BE2C (cell line): ENCODE measurements at places on chromosomes 4 and X.

DNA sequence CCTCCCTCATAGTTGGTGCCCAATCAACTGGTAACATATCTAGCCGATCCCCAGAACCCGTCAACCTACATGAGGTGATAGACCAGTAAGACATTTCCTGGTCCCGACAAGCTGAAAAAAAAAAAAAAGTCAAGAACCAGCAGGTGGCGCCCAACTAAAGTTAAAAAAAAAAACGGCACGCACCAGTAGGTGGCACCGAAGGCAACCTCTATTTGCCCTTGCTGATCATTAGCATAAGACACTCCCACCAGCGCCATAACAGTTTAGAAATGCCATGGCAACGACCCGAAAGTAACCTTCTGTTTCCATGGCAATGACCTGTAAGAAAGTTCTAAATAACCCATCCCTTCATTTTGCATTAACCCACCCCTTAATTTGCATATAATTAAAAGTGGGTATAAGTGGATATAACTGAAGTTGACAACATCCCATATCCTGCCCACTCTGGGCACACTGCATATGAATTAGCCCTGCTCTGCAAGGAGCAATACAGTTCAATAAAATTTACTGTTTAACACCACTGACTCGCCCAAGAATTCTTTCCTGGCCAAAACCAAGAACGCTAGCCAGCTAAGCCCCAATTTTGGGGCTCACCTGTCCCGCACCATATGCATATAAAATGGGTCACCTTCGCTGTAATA, 83.9 kb upstream of the SPANXB1 start:
- peak; percentile 37 for DNase-seq

GRCh38 chr4:123522646-123523045, 126.1 kb downstream of the SPRY1 start:
- no peak for DNase-seq

- no peak for DNase-seq
These were observed 80.2 kb downstream of the ADGRA3 start for GRCh38 chr4:22435652-22436051.

- DNase-seq = no peak
These were observed 78.5 kb downstream of the MID1IP1 start for GRCh38 chrX:38879631-38880220.

DNA sequence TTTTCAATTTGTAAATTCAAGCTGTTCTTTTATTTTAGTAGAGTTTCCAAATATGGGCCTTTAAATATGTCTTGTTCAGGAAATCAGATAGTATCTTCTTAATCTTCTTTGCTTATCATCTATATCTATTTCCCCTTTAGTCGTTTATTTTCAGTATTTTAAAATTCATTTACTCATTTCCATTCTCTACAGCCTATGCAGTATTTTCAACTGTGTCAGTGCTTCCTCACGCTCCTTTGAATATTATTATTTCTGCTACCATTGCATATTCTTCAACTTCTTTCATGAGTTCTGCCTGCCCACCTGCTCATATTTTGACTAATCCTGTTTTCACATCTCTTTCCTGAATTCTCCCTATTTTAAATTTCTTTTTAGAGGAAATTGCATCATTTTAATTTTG, 185.4 kb downstream of the DKK2 start:
- DNase-seq = no peak

- DNase-seq = no peak
These were observed 222.4 kb downstream of the SHROOM3 start for GRCh38 chr4:76657443-76657842.
